ENCODE measurements at places on chromosomes 3 and 15.

DNA sequence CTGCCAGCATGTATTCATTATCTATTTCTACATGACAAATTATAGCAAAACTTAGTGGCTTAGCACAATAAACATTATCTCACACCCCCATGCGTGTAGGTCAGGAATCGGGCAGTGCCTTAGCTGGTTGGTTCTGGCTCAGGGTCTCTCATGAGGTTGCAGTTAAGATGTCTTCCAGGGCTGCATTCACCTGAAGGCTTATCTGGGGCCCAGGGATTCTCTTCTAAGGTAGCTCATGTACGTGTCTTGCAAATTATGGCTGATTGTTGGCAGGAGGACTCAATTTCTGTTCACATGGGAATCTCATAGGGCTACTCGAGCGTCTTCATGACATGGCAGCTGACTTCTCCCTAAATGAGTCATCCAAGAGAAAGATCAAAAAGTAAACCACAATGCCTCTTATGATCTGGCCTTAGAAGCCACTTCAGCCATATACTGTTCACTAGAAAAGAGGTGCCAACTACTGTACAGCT is 42.9 kb upstream of the TSC22D2 start:
- DNase-seq = no peak

DNA sequence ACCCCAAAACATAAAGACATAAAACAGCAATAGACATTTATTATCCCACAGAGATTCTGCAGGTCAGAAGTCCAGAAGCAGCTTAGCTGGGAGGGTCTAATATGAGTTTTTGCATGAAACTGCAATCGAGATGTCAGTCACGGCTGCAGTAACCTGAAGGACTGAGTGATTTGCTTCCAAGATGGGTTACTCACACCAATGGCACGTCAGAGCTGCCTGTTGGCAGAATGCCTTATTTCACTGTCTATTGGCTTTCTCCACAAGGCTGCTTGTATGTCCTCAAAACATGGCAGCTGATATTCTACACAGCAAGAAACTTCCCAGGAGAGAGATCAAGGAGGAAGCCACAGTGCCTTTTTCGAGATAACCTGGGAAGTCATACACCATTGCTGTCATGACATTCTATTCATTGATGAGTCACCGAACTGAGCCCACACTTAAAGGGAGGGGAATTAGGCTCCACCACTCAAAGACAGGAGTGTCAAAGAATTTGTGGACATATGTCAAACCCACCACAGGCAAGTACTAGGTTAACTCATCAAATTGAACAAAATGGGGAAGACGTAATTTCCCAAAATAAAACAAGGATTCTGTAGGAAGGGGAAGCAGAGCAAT is 122.2 kb downstream of the SYNPR start:
- DNase-seq = no peak

DNA sequence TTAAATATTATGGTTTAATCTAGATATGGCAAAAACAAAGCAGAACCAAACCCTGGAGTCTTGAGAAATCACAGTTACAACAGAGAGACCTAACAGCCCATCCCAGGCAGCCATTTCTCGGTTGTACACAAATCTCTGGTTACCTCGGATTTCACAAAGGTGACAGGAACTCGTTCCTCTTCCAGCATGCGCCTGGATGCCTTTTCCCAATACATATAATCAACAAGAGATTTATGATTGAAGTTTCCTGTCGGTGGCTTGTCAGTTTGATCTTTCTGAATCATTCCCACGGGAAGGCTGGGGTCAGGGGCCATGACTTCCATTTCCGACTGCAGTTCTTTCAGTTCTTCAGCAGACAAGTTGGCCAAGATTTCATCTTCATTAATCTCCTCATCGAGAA is 445 bp downstream of the LMOD3 start:
- DNase-seq = no peak

DNA sequence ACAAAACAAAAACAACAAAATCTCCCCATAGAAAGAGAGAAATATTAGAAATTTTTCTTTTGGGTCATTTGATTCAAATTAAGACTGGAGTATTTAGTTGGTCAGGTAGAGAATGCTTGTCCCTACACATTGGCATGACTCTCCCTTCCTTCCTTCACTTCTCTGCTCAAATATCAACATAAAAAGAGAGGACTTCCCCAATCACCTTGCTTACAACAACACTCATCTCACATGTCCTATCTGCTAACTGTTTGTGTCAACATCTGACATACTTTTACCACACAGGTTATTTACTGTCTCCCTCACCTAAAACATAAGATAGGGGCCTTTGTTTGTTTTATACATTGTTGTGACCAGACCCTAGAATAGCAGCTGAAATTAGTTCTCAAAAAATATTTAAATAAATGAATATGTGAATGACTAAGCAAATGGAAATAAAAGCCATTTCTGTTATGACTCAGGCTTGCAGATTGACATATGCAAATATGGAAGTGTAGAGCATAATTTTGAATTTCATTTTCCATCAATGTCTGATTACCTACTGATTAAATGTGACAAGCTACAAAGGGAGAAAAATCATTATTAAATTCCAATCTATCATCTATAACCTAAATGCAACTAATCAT is 304.8 kb downstream of the CTNNB1 start:
- no peak for DNase-seq

- DNase-seq = no peak
Measured at GRCh38 chr15:67103869-67104268, 38.5 kb downstream of the SMAD3 start.

DNA sequence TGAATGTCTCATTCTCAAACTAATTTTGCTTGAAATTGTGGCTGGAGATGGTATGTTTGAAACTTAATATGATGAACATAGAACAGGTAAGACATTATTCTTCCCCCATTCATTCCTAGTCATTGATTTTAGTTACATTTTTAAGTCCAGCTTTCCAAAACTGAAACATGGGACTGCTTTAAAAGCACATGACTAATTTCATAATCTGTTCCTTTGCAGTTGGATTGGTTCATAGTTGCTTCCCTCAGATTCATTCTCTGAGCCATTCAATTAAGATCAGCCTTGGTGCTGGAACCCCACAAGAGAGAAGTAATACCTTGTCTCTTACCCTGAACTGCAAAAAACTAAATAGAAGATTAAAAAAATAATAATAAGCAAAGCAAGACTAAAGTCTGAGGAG is 87.5 kb upstream of the TGFBR2 start:
- no peak for DNase-seq

- no peak for DNase-seq
Measured at GRCh38 chr3:16380421-16380820, 115.4 kb downstream of the OXNAD1 start.

DNA sequence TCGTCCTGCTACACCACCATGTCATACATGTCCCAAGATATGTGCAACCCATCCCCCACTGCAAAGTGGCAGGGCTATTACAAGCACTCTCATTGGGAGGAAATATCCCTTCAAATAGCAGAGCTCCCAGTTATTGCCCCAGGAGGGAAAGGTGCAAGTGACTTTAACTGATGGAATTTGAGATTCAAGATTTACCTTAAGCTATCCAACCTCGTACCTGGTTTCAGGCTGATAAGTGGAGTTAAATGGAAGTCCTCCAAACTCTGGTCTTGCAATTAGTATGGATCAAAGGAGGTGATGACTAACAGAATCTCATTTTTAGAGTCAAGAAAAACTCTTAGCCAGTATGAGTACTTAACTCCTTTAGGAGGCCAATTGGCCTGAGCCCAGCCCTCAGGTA is 2.1 kb downstream of the SLCO2A1 start:
- no peak for DNase-seq

DNA sequence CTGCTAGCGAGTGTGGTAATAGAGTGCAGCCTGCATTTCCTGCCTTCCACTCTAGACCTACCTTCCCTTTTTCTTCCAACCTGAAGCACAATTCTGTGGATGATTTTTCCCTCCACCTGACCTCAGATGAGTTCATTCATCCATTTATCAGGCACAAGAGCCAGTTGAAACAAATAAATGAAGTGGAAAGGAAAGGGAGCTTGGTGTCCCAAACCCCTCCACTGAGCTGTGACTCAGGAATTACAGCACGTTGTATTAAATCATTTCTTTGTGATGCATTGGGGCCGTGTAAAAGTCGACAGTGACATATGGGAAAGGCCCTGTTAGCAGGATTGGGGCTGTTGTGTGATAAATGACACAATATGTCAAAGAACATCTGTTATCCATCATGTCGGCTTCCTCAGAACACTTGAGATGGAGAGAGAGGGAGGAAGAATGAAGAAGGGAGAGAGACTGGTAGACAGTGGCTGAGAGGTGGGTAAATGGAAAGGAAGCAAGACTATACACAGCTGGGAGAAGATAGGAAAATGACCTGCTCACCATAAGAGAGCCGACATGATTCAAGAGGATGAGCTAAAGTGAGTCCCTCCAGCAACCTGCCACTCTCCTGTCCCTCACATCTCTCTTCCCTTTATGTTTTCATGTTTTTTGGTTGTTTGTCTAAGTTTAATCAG is 366.0 kb downstream of the AGBL1 start:
- no peak for DNase-seq

- no peak for DNase-seq
Measured at GRCh38 chr15:40463886-40464545, 6.8 kb upstream of the CHST14 start.

DNA sequence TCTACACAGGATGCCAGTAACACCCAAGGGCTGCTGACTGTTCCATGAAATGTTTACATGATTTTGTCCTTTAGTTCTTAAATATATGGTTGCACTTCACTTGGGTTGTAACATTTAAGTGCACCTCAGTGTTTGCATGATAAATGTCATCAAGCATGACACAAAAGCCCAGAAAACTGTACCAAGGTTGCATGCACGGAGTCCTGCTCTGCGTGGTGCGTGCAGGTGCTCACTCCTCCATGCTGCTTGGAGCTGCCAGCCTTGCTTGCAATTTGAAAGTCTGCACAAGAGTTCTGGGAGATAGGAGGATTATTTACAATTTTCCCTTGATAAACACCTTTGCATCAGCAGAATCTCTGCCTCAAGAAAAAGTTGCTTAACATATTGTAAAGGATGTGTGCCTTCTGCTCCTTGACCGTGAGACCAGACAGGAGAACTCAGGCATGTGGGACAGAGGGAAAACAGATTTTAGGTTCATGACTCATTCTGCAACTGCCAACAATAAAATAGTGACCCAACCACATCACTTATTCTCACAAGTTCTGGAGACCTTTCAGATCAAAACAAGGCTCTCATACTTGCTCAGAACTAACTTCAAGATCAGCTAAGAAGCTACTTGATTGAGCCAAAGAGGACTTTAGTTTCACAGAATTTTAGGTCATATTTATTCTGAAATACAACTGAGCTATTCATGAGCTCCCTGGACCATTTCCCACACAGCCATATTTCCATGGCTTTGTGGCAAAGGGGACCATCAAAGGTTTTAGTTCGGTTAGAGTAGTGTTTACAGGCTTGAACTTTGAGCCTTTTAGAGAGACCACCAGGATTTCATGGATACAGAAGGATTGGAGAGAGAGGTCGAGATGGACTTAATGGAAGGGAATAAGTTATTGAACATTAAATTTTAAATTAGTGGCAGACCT is 128.4 kb upstream of the ZBED2 start:
- DNase-seq = no peak

Data from stimulated activated CD8-positive, alpha-beta memory T cell treated with anti-CD3 and anti-CD28 coated beads, Interleukin-2, amount 100 ng/mL, for 1 hour (primary cell).